T-helper 9 cell (primary cell): ENCODE measurements at places on chromosomes 2 and 18.

GRCh38 chr2:153386481-153386897, 92.1 kb downstream of the RPRM start:
- no peak for DNase-seq

- DNase-seq, result no peak
Observed at GRCh38 chr2:133438026-133438425, 130.2 kb downstream of the NCKAP5 start.

- no peak for DNase-seq
Observed at GRCh38 chr18:46424898-46425297, 232.1 kb downstream of the LOXHD1 start.

- DNase-seq, result no peak
Observed at GRCh38 chr2:168601741-168602140, 145.7 kb downstream of the CERS6 start.

GRCh38 chr18:8142932-8143331, 466.3 kb upstream of the RAB12 start:
- no peak for DNase-seq

DNA sequence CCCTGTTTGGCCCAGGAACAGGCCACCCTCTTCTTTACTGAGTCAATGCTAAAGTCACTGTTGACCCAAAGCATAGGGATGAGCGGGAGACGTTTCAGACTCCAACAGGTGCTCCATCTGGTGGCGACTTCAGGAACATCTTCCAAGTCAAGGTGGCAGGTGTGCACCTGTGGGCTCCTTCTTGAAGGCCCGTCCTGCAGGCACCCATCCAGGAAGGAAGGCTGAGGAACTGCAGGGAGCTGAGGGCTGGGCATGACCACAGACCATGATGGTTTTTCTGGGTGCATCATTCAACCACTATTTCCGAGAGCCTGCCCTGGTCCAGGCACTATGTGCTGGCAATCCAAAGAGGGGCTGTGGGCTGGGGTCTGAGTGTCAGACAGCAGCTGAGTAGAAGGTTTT, 142.8 kb downstream of the NDUFA10 start:
- peak; percentile 47 for DNase-seq
